ENCODE measurements at places on chromosomes 11 and 22.
A peak's percentile ranks its signal among the peaks of the same experiment; 100 is the strongest.

GRCh38 chr22:44975427-44976262, 34.2 kb downstream of the PHF21B start:
- DNase-seq: peak; percentile 84

DNA sequence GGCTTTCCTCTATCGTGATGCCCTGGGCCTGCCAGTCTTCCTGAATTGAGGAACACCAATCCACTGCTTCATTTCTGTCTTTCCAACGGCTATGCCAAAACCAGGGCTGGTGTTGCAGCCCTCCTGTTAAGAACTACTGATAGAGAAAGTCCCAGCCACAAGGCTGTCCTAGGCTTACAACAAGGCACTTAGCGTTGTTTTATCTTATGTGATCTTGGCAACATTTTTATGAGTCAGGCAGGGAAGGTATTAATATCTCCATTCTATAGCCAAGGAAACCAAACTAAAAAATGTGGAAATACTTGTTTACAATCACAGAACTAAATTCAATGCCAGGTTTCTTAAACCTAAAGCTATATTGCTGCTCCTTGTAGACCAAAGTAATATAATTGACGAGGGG, 89.9 kb upstream of the AMOTL1 start:
- DNase-seq: no peak

DNA sequence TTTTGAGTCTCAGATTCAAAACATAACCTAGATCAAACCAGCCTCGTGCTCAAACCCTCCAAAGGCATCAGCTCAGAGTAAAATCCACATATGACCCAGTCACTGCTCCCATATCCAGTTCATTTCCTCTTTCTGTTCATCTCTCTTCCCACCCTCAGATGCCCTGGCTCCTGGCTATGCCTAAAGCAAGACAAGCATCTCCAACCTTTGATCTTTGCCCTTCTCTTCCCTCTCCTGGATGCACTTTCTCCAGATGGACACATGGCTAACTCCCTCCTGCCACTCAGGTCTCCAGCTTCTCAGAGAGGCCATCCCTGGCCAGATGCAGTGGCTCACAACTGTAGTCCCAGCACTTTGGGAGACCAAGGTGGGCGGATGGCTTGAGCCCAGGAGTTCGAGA, 14.3 kb upstream of the CREB3L1 start:
- no peak for DNase-seq

GRCh38 chr22:43050995-43051394, 36.0 kb upstream of the PACSIN2 start:
- no peak for DNase-seq

- no peak for DNase-seq
Observed at GRCh38 chr11:46251954-46252353, 25.5 kb upstream of the CREB3L1 start.

- DNase-seq: no peak
Observed at GRCh38 chr11:8294251-8294935, 30.7 kb upstream of the LMO1 start.

DNA sequence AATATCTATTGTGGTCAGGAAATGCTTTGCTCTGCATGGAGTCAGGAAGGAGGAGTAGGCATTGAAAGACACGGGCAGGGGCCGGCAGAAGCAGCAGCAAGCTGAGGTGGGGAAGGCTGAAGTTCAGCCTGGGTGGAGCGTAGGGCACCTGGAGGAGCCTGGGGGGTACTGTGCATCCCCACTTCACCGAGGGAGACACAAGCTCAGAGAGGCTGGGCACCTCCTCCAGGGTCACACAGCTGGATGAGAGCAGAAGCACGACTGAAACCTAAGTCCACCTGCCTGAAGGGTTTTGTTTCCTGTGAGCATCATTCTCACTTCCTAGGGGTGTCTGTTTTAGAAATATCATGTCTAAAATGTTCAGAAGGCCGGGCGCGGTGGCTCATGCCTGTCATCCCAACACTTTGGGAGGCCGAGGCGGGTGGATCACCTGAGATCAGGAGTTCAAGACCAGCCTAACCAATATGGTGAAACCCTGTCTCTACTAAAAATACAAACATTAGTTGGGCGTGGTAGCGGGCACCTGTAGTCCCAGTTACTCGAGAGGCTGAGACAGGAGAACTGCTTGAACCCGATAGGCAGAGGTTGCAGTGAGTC, 138.3 kb downstream of the MPPED1 start:
- no peak for DNase-seq

- DNase-seq: no peak
Observed at GRCh38 chr11:73197348-73197747, 20.7 kb upstream of the P2RY2 start.

DNA sequence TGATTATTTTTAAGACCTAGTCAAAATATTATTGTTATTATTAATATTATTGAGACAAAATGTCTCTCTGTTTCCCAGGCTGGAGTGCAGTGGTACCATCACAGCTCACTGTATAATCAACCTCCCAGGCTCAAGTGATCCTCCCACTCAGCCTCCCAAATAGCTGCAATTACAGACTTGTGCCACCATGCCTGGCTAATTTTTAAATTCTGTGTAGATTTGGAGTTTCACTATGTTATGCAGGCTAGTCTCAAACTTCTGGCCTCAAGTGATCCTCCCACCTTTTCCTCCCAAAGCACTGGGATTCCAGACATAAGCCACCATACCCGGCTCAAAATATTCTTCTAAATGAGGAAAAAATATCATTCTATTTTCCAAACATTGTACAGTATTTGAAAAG, 37.0 kb downstream of the SLC36A4 start:
- DNase-seq: peak; percentile 2

GRCh38 chr11:43830928-43831440, 49.6 kb upstream of the ALKBH3 start:
- DNase-seq: peak; percentile 98

GRCh38 chr22:40469181-40469580, 98.8 kb downstream of the SGSM3 start:
- DNase-seq: no peak

DNA sequence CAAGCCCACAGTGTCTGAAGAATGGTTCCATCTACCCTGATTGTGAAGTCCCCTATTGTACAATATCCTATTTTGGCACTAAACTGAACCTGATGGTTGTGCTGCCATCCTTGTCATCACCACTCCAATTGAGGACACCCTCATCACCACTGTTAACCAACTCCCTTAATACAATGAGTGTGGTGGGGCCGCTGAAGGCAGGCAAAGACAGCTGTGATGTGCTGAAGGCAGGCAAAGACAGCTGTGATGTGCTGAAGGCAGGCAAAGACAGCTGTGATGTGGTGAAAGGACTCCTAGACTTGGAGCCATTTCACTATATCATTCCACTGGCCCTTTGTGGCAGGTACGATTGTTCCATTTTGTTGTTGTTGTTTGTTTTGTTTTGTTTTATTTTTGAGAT, 481.6 kb downstream of the SOX6 start:
- DNase-seq: no peak

DNA sequence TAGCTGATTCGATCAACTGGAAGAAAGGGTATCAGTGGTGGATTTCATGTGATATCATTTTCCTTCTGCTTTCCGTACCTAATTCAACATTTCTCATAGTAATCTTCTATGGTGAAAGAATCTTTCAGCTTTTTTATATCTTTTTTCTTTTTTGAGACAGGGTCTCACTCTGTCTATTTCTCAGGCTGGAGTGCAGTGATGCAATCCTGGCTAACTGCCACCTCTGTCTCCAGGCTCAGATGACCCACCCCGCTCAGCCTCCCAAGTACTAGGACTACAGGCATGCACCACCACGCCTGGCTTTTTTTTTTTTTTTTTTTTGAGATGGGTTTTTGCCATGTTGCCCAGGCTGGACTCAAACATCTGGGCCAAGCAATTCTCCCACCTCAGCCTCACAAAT, 18.6 kb upstream of the CHORDC1 start:
- no peak for DNase-seq

All from fibroblast of pulmonary artery (primary cell).